ENCODE measurements at places on chromosomes 3 and 15.

GRCh38 chr15:39621976-39622375, 41.1 kb downstream of the THBS1 start:
- DNase-seq, result no peak

DNA sequence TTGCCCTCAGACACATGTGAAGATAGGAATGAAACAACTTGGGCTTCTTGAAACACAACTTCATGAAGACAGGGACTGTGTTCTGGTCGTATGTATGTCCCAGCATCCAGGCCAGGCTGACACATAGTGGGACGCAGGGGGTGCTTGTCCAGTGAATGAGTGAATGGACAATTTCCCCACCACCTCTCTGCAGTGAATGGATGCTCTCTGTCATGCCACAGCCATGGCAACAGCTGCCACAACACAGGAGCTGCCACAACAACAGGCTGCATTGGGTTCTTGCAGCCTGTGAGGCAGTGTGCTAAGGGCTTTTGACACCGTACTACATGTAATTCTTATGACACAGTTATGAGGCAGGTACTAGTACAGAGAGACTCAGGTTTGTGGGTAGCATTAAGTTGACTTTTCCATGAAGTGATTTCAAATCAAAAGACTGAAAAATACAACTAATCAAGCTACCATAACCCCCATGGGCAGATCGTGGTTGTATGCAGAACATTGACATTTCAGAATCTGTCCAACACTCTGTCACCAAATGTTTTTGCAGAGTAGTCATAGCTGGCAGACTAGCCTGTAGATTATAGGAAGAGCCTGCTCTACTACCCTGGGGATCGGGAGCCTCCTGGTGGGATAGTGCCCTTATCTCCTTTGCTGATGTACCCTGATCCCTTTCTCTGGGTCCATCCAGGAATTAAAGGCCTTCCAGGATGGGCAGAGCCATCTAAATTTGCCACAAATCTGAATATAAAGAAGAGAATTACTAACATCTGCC, 40.8 kb downstream of the CLSTN2 start:
- DNase-seq, result no peak

GRCh38 chr3:69888040-69888942, 111.2 kb upstream of the SAMMSON start:
- DNase-seq, result no peak

- DNase-seq, result no peak
These were observed 7.6 kb upstream of the GATA2 start for GRCh38 chr3:128500556-128500955.

DNA sequence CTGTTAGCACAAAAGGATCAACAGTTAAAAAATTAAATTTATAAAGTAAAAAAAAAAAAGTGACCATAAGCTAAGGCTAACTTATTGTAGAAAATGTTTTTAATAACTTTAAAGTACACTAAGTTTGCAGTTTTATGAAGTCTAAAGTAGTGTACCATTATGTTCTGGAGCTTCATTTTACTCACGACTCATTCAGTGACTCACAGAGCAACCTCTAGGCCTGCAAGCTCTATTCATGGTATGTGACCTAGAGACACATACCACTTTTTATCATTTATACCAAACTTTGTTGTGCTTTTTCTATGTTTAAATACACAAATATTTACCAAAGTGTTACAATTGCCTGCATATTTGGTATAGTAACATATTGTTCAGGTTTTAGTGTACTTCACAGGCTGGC, 1552.3 kb downstream of the OTOL1 start:
- no peak for DNase-seq

- DNase-seq, result no peak
These were observed 185.6 kb downstream of the PLCL2 start for GRCh38 chr3:17070161-17070959.

DNA sequence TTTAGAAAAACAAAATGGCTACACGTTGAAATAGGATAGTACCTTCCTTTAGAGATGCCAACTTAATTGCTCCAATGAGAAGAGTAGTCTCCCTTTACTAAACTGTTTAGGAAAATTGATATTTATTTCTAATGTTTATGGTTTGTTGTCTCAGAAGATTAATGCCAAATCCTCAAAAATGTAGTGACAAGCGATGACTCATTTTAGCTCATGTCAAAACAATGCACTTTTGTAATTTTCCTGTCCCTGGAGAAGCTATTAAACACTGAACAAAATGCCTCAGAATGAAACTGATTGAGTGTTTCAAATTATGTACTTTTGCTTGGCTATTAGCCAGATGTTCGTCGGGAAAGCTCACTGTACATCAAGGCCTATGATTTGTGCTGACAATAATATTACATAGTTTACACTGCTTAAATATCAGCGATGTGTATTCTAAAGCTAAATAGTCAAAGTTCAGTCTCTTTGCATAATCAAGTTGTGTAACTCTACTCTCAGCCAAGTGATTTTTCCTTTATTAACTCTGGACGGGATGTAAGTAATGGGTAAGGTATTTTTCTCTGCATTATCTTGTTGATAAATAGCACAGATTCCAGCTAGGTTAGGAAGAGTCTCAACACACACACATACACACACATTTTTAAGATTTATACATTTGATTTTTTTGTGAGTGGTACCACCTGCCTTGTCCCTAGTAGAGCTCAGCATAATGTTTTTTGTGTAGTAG, 83.7 kb downstream of the CMSS1 start:
- DNase-seq, result no peak

Data from SK-N-DZ (cell line).